ENCODE measurements at places on chromosomes 4 and X.
A peak's percentile ranks its signal among the peaks of the same experiment; 100 is the strongest.

DNA sequence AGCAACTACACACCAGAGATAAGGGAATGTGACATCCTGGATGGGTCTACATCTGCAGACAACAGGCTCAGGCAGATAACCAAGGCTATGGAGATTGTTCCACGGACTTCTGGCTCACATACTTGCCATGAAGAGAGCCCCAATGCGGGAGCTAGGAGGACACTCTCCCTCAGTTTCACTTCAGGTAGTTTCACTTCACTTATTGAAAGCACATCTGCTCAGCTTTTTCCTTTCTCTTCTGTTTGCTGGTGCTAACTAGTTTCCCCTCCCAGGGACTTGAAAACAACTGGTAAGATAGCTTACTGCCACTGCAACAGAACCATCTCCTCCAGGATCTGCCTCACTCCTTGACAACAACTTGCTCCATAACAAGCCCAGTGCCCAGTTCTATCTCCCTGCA is 1.4 kb upstream of the CT47C1 start:
- no peak for DNase-seq

GRCh38 chr4:8897251-8898167 is 25.9 kb upstream of the HMX1 start:
- no peak for DNase-seq

GRCh38 chr4:105472871-105473323 is 965 bp downstream of the PPA2 start:
- no peak for DNase-seq

DNA sequence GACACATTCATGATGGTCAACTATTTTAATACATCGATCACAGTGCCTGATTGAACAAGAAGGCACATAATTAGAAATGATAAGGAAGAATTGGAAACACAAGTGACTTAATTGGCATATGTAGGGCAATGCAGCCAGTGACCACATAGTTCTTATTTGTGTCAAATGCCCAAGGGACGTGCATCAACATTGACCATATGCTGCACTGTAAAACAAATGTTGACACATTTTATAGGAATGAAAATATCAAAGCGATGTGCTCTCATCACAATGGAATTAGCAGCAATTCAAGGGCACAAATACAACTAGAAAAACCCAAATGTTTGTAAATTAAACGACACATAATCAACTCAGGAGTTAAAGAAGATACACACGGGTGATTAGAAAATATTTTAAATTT is 948.3 kb upstream of the PRKX start:
- no peak for DNase-seq

- DNase-seq: no peak
Observed at GRCh38 chr4:2172161-2172560, 69.8 kb downstream of the HAUS3 start.

- no peak for DNase-seq
Observed at GRCh38 chr4:78747475-78747922, 28.7 kb upstream of the BMP2K start.

- DNase-seq: peak; percentile 75
Observed at GRCh38 chrX:48475774-48476577, at the start of gene FTSJ1. FTSJ1 (plus strand) TSS chrX:48476199; CDS start chrX:48478048, 1,849 bp downstream.

DNA sequence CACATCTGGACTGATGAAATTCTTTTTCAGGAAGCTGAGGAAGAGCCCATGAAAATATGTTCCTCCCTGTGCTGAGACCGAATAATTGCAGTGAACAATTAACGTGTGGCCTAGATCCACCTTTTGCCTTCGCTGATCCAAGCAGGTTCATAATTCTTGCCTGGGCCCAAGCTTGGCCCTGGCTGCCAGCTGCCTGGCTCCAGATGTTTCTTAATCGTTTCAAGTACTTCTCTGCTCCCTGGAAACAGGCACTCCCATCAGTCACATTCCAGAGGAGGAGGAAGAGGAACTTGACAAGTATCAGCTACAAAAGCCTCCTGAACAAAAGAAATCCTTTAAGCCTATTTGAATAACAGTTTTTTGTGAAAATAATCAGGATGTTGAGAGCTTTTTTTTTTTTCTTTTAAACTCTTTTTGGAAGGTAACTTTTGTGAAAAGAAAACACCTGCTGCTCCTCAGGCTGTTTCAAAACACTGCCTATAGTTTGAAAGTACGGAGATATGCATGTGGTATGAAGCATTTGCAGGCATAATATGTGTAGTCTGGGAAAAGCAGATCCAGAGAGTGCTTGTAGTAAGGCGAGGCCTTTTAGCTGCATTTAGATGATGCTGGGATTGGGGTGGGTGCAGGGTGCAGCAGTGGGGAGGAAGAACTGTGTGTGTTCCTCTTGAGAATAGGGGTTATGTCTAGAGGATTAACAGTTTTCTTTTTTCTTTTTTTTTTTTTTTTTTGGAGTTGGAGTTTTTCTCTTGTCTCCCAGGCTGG is 154.4 kb downstream of the PTTG2 start:
- no peak for DNase-seq

DNA sequence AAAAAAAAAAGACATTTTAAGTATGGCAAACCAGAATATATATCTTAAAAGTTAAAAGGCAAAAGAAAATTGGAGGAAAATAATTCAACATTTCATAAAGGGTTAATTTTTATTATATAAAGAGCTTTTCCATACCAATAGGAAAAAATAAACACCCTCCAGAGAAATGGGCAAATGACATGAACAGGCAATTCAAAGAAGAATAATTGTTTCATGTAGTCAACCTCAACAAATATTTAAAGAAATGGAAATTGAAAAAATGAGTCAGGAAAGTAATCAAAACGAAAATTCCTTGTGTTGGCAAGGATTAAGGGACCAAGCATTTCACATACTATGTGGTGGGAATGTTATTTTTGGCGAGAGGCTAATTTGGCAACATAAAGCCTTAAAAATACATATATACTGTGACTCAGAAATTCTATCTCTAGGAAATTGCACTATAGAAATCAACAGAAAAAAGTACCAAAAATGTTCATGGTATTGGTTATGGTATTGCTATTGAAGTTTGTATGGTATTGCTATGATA is 87.6 kb downstream of the HAUS3 start:
- DNase-seq: no peak

GRCh38 chr4:41172786-41173185 is 41.6 kb downstream of the APBB2 start:
- no peak for DNase-seq

- DNase-seq: no peak
Observed at GRCh38 chr4:174241162-174241561, 42.3 kb downstream of the FBXO8 start.

- no peak for DNase-seq
Observed at GRCh38 chrX:118614150-118614549, 113.3 kb upstream of the IL13RA1 start.

- DNase-seq: no peak
Observed at GRCh38 chr4:39978904-39979303, 1.2 kb upstream of the PDS5A start.

GRCh38 chr4:141458501-141458900 is 177.9 kb upstream of the IL15 start:
- DNase-seq: no peak

DNA sequence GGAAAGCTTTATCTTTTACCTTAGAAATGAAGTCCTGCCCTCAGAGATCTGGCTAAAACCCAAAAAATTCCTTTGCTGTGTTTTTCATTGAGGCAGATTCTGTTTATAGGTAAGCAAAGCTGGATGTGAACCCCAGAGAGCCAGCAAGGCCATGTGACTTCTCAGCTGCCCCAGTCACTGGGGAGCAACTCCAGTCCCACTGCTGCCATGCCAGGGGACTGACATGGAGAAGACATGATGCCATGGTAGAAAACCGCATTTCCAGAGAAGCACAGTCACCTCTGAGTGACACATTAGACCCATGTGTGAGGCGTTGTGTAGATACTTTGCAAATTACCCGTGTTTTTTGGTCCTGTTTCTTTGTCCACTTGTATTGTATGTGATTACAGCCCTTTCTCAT is 45.4 kb downstream of the PTTG2 start:
- no peak for DNase-seq

GRCh38 chrX:40878766-40879165 is 143.4 kb upstream of the MED14 start:
- no peak for DNase-seq

GRCh38 chr4:165364452-165365080 is 14.2 kb upstream of the CPE start:
- DNase-seq: no peak

DNA sequence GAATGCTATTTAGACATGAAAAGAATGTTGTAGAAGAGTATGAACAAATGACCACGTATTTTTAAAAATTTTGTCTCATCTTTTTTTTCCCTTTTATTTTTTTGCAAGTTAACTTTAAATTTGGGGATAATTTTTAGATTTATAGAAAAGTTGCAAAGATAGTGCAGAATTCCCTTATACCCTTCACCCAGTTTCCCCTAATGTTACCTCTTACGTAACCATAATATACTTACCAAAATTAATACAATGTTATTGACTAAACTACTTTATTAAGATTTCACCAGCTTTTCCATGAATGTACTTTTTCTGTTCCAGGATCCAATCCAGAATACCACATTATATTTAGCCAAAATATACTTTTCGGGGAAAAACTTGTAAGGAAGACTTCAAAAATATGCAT is 12.3 kb downstream of the CHRNA9 start:
- no peak for DNase-seq

DNA sequence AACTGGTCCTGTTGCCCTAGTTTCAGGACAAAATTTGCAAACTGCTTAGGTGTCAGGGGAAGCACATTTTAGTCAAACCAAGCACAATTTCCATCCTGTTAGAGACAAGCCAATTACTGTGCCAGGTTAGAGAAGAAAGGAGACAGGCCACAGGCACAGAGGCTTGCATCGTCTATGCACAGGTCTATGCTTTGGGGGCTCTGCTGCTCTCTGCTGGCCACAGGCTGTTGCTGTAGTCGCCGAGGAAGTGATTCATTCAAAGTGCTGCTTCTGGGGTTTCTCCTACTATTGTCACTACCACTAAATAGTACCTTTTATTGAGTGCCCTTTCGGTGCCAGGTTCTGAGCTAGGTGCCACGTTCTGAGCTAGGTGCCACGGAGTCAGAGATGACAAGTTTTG is 45.5 kb downstream of the VGLL1 start:
- DNase-seq: peak; percentile 41

DNA sequence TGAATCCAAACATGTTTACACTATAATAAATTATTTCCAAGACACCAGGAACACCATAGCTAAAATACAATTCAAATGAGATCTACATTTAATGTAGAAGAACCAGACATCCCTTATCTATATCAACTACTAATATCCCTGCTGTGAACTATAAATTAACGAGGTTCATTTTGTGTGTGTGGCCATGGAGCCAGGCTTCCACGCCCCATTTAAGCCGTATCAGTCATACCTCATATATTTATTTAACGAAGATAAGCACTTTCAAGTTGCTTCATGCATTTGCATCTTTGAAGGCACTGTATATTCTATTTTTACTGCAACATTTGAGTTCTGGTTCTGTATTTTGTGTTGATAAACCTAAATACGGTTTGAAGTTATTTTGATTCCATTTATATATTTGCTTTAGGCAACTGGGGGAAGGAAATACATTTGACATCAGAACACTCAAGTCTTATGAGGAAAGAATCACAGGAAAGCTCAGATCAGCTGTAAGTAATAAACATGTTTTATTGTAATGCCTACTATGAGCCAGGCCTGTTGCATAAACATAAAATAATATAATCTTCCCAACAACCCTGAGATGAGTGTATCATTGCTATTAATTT is 45.1 kb upstream of the WDR17 start:
- no peak for DNase-seq

GRCh38 chr4:127631420-127631819 is 1.3 kb upstream of the INTU start:
- no peak for DNase-seq

GRCh38 chr4:2671267-2671895 is 84.8 kb downstream of the TNIP2 start:
- no peak for DNase-seq

GRCh38 chr4:129641179-129641578 is 545.2 kb downstream of the C4orf33 start:
- no peak for DNase-seq

- DNase-seq: no peak
Observed at GRCh38 chr4:18213576-18214198, 192.1 kb upstream of the LCORL start.

- DNase-seq: no peak
Observed at GRCh38 chr4:1961563-1961962, 47.2 kb downstream of the NELFA start.

DNA sequence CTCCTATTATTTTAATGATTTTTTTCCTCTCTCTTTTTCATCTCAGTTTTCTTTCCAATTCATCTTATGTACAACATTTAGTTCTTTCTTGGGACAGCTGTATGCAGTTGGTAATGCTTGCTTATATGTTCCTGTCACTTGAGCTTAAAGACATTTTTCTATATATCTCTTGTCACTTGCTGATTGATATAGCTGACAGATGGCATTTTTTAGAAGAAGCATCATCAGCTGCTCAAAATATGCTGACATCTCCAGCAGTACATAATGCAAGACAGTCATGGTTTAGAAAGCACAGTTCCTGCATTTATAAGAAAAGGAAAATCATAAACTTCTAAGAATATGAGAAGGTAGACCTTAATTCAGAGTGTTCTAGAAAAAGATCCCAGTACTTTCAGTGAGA is 56.5 kb downstream of the DCAF8L1 start:
- no peak for DNase-seq

- DNase-seq: no peak
Observed at GRCh38 chrX:97529536-97530200, 646.0 kb downstream of the RPA4 start.

- DNase-seq: no peak
Observed at GRCh38 chr4:107951551-107951950, 20.2 kb downstream of the CYP2U1 start.

GRCh38 chr4:111045992-111046391 is 423.1 kb upstream of the PITX2 start:
- DNase-seq: no peak

DNA sequence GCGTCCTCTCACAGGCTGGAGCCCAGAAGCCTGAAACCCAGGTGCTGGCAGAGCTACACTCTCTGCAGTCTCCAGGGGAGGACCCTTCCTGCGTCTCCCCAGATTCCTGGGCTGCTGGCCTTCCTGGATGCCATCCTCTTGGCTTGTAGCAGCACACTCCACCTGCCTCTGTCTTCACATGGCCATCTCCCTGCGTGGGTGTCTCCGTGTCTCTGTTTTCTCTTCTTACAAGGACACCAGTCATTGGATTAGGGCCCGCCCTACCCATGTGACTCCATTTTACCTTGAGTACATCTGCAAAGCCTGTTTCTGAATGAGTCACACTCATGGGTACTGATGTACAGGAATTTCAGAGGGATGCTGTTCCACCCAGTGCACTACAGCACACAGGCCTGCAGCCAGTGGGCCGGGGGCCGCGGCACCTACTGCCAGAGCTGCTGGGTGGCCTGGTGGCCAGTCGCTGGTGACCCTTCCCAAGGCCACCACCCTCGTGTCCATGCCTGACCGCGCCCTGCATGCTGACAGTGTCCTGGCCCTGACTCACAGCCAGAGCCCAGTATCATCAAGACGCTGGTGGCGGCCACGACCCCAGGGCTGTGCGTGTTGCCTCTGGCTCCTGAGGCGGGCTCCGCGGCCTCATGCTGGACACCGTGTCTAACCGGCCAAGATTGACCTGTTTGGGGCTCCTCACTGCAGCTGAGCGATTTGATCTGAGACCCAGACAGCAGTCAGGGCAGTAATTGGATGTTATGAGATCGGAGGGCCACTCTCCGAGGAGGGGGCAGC is 63.6 kb upstream of the NKX1-1 start:
- DNase-seq: no peak
